ENCODE measurements at places on chromosomes 16 and 17.

DNA sequence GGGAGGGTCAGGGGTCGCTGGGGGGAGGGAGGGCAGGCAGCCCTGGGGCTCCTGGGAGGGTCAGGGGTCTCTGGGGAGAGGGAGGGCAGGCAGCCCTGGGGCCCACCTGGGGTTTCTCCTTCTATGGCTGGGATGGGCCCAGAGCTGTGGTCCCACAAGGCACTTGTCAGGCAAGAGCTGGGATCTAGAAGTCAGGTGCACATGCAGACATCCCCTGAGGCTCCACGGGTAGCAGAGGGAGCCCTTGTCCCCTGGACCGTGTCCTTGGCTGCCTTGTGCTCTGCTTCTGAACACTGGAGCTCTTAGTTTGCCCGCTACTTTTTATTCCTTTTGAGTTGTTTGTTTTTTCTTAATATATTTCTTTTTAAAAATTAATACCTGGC is 1.8 kb downstream of the TUBB3 start:
- no peak for DNase-seq

DNA sequence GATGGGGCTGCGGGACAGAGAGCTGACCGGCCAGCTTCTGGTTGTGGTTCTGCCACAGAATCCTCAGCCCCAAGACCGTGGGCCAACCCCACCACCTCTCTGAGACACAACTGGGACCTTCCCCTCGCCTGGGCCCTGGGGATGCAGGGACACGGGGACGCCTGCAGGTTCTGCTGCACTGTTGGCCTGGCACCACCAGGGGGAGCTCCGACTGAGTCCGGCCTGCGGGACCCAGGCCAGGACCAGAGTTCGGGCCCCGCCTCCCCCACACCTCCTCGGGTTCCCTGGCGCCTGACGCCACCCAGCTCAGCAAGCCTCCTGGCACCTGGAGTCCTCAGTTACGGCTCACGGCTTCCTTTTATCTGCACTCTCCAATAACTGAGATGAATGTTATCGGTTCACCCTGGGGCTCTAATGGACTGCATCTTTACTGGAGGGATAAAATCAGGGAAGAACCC is 27.3 kb downstream of the TBC1D16 start:
- DNase-seq, result peak; percentile 57

- DNase-seq, result peak; percentile 69
Observed at GRCh38 chr17:3710951-3711383, 12.7 kb upstream of the HASPIN start.

DNA sequence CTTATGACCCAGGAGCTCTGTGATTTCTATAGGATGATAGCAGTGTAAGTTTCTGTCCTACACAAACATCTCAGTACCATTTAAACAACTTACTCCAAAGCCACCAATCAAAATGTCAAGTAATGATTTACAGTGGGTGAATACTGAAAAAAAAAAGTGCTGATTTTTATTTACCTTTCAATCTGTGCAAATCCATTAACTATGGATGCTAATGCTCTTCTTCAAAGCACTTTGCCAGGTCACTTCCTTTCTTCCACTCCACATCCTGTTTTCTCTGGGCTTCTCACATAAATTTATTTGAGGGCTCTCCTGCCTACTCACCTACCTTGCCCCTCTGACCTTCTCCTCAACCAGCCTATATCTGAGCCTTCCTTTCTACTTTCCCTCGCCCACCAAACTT is 101.6 kb downstream of the SKAP1 start:
- no peak for DNase-seq

GRCh38 chr16:278863-279366 is 1.5 kb upstream of the ARHGDIG start:
- DNase-seq, result peak; percentile 55

GRCh38 chr16:85037050-85037410 is 9.4 kb downstream of the KIAA0513 start:
- peak; percentile 63 for DNase-seq

GRCh38 chr16:15973421-15973820 is 24.0 kb downstream of the ABCC1 start:
- peak; percentile 39 for DNase-seq

DNA sequence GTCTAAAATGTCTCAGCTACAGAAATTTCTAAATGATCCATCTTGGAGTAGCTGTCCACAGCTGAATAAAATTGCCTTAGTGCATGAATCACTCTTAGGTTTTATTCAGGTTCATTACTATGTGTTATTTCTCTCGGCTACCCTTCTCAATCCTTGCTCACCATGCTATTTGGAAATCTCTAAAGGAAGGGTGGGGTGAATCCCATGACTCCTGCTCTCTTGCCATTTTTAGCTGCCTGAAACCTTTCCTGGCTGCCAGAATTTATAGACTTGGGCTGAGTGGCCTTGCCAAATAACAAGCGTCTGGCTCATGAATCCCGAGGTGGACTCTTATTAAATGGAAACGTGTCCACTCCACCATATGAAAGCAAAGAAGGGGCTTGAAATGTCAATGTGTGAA is 936.1 kb upstream of the SOX9 start:
- no peak for DNase-seq

DNA sequence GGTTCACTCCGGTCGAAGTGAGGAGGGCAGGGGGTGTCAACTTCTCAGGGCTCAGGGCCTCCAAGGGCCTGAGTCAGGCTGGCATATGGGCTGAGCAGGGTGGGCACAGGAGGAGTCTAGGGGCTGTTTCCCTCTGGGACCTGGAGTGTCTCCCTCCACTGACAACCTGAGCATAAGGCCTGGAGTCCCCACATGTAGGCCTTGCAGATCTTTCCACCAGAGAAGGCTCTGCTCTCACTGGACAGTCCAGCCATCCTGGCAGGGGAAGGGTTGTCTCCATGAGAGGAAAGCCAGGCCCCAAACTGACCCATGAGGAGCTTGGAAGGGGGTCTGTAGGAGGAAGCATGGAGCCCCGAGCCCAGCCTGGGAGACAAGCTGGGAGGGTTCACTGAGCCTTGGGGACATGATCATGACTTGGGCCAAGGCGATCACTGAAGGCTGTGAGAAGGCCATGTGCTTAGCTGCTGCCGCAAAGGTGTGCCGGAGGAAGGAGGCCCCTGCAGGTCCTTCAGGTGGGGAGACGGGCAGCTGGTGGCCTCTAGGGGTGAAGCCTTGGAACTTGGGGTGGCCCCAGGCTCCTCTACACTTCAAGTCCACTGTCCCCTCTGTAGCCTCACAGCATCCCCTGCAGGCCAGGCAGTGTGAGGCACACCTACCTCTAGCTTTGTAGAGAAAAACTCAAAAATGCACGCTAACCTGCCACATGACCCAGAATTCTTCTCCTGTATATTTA is 9.9 kb downstream of the CMTM2 start:
- DNase-seq, result peak; percentile 42

DNA sequence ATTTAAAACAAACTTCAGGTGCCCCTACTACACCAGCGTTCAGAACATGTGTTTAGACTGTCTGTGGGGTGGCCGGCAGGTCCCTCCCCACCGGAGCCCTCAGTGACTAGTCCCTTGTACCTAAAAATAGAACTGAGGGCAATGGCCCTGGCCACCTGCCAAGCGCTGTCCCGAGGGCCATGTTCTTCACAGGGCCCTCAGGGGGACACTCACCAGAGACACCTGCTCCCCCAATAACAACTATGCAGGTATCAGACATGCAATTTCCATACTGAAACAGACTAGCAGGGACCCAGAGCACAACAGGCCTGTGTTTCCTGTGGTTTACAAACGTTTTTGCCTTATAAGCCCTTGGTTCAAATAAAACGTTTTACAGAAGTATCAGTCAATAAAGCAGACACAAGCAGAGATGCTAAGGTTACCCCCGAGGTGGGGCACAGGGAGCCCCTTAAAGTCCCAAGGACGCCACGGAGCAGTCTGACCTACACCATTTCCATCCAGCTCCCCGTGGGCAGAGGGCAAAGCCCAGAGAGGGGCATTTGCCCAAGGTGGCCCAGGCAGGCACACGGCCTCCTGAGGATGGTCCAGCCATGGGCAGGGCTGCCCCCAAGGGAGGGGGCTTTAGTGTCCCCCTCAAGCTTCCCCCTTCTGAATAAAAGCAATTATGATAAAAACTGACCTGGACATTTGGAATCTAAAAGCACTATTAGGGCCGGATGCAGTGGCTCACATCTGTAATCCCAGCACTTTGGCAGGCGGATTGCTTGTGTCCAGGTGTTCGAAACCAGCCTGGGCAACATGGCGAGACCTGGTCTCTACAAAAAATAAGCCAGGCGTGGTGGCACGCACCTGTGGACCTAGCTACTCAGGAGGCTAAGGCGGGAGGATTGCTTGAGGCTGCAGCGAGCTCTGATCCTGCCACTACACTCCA is 896 bp upstream of the MYLK3 start:
- no peak for DNase-seq

GRCh38 chr17:29042679-29043538 is at the start of gene PIPOX:
PIPOX (plus strand) TSS chr17:29043141; CDS start chr17:29043226, 85 bp downstream.
- peak; percentile 66 for DNase-seq

DNA sequence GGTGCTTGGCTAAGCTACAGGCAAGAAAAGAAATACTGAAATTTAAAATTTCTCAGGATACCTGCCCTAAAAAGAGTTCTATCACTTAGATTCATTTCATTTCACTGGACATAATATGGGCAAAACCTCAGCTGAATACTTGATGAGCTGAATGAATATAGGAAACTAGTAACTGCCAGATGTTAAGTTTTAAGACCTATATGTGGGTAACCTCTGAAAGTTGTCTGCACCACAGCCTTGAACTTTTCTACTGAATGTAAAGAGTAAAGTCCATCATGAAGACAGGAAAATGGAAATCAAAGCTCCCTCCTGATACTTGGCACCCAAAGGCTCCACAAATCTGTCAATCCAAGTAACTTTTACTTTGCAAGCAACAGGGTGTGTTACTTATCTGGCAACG is 50.8 kb downstream of the HIC1 start:
- no peak for DNase-seq

- DNase-seq, result no peak
Observed at GRCh38 chr17:21772321-21772720, 80.0 kb downstream of the KCNJ18 start.

DNA sequence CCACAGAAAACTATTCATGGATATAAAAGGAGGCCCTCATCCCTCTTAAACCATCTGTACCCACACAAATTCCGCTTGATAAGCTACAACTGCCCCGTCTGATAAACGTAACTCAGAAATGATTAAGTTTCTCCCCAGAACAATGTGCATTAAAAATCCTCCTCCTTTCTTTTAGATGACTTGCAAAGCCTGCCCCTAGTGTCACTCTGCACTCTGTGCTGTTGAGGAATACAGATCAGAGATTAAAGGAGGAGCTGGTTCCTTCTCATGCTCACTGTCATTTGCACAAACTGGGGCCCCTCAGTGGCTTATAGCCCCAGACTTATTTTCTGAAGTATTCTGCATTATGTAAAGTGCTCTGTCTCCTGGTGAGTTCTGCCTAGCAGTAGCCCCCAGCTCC is 33.3 kb downstream of the CDRT15 start:
- peak; percentile 14 for DNase-seq

- no peak for DNase-seq
Observed at GRCh38 chr17:74394977-74395376, 27.7 kb downstream of the GPR142 start.

- DNase-seq, result no peak
Observed at GRCh38 chr16:22210285-22210684, 4.2 kb downstream of the EEF2K start.

- DNase-seq, result no peak
Observed at GRCh38 chr16:64153718-64154117, 968.1 kb downstream of the CDH11 start.

- no peak for DNase-seq
Observed at GRCh38 chr16:24478401-24478800, 61.0 kb upstream of the RBBP6 start.

- peak; percentile 14 for DNase-seq
Observed at GRCh38 chr17:32875923-32876416, 954 bp downstream of the MYO1D start.

GRCh38 chr17:31843070-31843745 is 15.8 kb downstream of the COPRS start:
- peak; percentile 88 for DNase-seq

- DNase-seq, result no peak
Observed at GRCh38 chr17:973053-973452, 6.5 kb downstream of the NXN start.

DNA sequence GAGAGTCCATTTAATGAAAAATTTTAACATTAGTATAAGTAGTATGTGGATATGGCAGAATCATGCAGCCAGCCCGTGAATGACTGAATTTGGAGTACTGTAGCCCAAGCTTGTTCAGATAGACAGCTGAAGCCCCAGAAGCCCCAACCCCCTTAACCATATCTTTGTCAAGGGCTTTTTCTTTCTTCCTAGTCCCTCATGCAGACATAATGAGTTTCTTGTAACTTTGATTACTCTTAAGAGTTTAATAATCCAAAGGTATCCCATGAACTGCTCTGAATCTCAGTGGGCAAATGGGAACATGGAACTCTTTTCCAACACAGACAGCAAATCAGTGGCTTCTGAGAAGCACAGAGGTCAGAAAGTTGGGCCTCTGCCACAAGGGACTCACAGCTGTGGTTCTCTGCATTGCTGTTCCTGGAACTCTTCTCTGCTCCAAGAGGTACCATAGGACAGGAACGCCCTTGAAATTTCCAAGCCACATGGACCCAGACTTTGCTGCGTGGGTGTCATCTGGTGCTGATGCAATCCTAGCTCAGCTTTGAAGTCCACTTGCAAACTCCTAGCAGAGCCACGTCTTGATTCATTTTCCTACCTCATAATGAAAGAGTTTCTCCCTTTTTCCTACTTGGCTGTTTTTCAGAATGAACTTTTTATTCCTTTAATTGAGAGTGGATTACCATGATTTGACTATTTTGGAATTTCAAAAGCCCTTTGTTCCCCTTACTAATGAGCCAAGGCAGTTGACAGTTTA is 18.1 kb downstream of the LYRM1 start:
- peak; percentile 70 for DNase-seq

DNA sequence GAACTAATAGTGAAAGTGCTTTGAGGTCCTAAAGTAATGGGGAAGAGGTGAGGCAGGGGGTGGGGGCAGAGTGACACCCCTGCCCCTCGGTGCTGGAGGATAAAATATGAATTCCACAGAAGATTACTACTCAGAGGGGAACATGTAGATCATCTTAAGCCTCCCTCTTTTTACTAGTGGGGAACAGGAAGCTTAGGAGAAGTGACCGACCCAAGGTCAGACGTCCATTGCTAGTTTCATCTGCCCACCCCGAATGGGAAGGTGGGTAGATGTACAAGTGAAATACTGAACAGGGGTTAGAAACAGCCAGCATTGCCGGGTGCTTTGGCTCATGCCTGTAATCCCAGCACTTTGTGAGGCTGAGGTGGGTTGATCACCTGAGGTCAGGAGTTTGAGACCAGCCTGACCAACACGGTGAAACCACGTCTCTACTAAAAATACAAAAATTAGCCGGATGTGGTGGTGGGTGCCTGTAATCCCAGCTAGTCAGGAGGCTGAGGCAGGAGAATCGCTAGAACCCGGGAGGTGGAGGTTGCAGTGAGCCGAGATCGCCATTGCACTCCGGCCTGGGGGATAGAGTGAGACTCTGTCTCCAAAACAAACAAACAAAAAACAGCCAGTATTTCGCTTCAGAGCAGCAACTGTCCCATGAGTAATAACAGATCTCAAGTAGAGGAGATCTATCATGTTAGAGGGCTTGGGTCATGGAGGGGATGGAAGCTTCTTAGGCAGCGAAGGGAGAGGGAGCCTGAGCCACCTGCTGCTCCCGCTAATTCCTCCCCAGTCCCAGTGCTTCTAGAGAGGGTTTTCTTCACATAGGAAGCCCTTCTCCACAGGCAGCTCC is 1.2 kb upstream of the NR1D1 start:
- no peak for DNase-seq

GRCh38 chr16:78129349-78129748 is 29.9 kb downstream of the WWOX start:
- no peak for DNase-seq

Data from fibroblast of pulmonary artery (primary cell).